NCI-H345 (cell line): ENCODE measurements at places on chromosomes 5 and 9.

GRCh38 chr5:56686337-56687195 is 128.8 kb upstream of the MAP3K1 start:
- no peak for DNase-seq

DNA sequence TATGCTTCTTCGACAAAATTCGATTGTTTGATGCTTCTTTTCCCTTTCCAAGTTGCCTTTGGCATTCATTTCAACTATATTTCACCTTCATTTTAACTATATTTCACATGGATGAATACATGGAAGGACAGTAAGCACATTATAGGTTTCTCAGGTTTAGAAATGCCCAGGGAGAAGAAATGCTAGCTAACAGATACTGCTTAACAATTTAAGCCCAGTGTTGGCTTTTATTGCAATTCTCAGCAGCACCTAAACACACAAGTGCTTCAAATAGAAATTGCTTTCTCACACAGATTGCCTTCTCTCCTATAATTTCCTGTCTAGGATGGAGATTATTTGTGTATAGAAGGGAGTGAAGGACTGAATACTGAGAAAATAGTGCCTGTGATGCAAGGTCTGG is 30.2 kb upstream of the SMC5 start:
- DNase-seq = no peak

- no peak for DNase-seq
These were observed 143.3 kb downstream of the RAPGEF6 start for GRCh38 chr5:131491749-131492148.

- DNase-seq = no peak
These were observed 84.5 kb downstream of the ENC1 start for GRCh38 chr5:74556006-74556405.

DNA sequence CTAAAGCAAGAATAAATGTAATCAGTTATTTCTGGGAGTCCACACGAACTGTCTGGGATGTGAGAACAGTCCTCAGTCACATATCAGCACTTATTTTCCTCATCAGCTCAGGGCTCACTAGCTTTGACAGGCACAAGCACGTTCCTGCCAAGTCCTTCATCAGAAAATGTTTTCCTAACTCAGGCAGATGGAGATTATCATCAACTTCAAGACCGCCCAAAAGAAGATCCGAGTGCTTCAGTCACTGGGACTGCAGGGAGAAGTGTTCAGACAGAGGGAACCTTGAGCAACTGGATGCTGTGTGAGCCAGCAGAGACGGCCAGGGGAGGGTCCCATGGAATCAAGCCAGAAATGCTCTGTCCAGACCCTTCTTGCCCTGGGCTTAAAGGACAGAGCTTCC is 189.4 kb downstream of the NXNL2 start:
- DNase-seq = no peak

GRCh38 chr5:143796753-143797152 is 15.2 kb upstream of the HMHB1 start:
- DNase-seq = no peak

- DNase-seq = no peak
These were observed 165.1 kb downstream of the PAPPA start for GRCh38 chr9:116318468-116319374.

- no peak for DNase-seq
These were observed 105.7 kb downstream of the SPRY4 start for GRCh38 chr5:142219146-142219545.

GRCh38 chr9:93244510-93245436 is 60.8 kb downstream of the WNK2 start:
- no peak for DNase-seq

GRCh38 chr5:76787237-76787636 is 31.6 kb upstream of the F2RL1 start:
- DNase-seq = peak; percentile 42

GRCh38 chr5:77437194-77437593 is 54.9 kb downstream of the WDR41 start:
- no peak for DNase-seq

DNA sequence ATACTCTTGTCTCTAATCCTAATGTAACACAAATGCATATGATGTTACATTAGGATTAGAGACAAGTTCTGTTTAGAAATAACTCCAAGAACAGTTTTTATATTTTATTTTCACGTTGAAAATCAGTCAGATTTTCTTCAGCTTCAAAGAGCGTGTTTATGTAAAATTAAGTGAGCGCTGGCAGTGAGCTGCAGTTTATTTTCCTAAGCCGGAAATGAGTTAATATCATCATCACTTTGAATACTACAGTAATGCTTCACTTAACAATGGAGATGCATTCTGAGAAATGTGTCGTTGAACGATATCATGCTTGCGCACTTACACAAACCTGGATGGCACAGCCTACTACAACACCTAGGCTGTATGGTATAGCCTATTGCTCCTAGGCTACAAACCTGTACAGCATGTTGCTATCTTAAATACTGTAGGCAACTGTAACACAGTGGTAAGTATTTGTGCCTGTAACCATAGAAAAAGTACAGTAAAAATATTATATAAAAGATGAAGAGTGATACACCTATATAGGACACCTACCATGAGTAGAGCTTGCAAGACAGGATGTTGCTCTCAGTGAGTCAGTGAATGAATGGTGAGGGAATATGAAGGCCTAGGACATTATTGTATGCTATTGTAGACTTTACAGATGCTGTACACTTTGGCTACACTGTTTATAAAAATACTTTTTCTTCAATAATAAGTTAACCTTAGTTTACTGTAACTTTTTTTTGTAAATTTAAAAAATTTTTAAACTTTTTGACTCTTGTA is 65.9 kb upstream of the C5orf46 start:
- no peak for DNase-seq

GRCh38 chr5:32645246-32645645 is 59.9 kb downstream of the SUB1 start:
- DNase-seq = no peak

- no peak for DNase-seq
These were observed 243.0 kb downstream of the PIK3R1 start for GRCh38 chr5:68458416-68459021.

DNA sequence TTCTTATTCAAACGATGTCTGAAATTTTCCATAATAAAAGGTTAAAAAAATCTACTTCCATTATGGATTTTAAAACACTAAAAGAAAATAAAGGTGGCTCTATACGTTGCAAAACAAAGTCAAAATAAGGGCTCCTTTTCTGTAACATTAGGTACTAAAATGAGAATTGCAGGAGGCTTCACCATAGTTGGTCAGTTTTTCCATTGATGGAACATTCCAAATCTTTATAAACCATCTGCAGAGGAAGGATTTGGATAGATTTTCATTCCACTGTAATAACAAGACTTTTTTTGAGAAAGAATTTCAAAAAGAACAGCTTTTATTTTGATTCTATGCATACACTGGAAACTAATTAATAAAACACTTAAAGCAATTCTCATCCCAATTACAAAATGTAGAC is 145.6 kb downstream of the LURAP1L start:
- DNase-seq = no peak

DNA sequence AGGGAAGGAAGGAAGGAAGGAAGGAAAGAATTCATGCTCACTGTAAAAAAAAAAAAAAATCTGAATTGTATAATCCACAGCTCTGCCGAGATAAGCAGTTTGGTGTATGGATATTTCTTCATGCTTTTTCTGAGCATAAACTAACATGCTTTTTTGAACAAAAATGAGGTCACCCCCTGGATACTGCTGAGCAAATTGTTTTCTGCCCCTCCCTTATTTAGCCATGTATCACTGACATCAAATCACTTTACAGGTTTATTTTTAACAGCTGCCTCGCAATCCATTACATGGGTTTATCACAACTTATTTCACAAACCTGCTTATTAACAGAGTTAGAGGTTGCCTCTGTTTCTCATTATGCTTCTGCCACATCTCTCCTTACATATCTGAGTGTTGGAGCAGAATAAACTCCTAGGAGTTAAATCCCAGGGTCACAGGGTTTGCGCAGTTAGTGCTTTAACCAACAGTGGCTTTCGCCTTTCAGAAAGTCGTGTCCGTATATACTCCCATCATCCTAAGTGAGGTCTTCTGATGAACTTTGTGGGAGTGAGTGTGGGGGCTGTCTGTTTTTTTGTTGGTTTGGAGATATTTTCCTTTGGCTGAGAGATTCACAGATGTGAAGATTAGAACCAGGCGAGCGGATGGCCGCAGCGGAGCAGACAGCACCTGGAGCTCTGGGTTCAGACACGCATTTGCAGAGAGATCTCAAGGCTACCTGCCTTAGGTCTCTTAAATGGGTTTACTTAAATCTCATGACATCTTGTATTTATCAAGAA is 57.7 kb downstream of the AK8 start:
- no peak for DNase-seq

DNA sequence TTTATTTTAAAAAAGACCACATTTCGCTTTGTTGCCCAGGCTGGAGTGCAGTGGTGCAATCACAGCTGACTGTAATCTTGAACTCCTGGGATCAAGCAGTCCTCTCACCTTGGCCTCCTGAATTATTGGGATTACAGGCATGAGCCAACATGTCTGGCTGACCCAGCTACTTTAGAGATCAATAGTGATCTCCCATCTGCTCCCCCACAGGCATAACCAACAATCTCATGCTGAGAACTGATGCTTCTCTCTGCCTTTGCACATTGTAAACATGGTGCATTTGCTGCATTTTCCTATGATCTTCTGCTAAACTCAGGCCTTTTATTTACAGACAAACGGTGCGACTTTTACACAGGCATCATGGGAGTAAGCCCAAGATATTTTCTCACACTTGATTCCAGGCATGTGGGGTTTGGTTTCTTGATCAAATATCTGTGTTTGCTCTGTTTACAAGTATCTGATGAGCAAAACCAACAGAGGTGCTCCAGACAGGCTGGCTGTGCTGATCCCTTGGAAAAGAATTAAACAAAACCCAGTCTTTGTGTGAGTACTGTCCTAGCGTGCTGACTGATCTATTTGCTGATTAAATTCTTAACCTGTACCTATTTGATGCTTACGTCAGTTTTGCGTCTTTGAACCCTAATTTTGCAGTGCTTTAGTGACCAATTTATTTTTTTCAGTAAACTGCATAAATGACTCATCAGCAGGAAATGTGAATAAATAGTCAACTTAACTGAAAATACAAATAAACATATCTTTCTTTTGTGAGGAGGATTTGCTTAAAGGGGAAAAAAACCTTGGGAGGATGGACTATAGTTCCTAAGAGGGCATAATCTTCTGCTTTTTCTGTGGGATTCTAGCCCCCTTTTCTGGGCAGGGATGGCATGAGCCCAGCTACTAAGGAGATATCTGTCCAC is 191.7 kb upstream of the NR3C1 start:
- DNase-seq = peak; percentile 76

GRCh38 chr5:75190227-75190626 is 46.5 kb downstream of the ANKRD31 start:
- no peak for DNase-seq

DNA sequence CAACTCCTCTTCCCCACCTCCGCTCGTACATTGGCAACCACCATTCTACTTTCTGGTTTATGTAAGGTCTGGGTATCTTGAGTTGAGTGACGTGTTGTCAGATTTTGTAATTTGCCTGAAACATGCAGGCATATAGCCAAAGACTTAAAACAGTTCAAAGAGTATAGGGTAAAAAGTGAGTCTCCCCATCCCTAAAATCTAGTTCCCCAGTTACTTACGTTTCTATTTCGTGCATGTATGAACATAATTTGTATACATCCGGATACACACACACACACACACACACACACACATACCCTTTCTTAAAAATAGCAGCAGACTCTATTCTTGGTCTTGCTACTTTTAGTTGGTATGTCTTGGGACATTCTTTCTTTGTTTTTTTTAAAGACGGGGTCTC is 915 bp downstream of the HSDL2 start:
- DNase-seq = peak; percentile 2

DNA sequence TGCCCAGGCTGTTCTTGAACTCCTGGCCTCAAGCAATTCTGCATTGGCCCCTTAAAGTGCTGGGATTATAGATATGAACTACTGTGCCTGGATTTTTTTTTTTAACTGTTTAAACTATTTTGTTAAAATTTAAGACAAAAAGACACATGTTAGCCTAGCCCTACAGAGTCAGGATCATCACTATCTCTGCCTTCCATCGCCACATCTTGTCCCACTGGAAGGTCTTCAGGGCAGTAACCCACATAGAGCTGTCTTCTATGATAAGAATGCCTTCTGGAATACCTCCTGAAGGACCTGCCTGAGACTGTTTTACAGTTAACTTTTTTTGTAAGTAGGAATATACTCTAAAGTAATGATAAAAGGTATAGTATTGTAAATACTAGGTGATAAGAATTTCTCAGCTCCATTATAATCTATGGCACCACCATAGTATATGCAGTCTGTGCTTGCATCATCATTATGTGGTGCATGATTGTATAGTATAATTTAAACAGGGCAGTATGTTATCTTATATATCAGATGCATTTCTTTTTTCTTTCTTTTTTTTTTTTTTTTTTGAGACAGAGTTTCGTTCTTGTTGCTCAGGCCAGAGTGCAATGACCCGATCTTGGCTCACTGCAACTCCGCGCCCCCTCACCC is 52.7 kb downstream of the DENND4C start:
- no peak for DNase-seq

DNA sequence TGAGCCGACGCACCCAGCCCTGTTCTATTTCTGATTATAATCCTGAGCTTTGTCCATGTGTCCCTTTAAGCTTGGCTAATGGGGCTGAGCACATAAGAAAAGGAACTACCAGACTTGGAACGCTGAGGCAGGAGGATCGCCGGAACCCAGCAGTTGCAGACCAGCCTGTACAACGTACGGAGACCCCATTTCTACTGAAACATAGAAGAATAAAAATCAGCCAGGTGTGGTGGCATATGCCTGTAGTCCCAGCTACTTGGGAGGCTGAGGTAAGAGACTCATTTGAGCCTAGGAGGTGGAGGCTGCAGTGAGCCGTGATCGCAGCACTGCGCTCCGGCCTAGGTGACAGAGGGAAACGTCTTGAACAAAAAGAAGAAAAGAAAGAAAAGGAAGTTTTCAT is 22.3 kb downstream of the TRIM7 start:
- no peak for DNase-seq

DNA sequence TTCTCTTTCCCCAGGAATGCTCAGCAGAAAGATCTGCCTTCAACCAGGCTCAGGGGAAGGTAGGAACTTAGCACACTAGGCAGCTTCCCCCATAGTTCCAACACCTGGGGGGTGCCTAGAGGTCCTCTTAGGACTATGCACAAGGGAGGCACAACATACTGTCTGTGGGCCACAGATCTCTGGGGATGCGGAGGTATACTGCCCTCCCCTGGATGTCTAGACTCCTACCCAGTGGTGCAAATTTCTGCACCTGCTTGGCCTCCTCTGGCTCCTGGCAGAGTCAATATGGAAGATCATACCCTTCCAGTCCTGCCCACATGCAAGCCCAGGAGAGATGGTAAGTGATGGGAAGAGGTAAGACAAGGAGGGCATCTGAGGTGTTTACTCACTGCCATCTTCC is 247.5 kb upstream of the DAPK1 start:
- no peak for DNase-seq

GRCh38 chr9:15421990-15422371 is 695 bp upstream of the SNAPC3 start:
- peak; percentile 31 for DNase-seq

- no peak for DNase-seq
These were observed 116.6 kb upstream of the SARDH start for GRCh38 chr9:133854765-133855164.

- no peak for DNase-seq
These were observed 37.2 kb downstream of the NREP start for GRCh38 chr5:111719773-111720172.
